ENCODE measurements at places on chromosomes 6 and 20.

DNA sequence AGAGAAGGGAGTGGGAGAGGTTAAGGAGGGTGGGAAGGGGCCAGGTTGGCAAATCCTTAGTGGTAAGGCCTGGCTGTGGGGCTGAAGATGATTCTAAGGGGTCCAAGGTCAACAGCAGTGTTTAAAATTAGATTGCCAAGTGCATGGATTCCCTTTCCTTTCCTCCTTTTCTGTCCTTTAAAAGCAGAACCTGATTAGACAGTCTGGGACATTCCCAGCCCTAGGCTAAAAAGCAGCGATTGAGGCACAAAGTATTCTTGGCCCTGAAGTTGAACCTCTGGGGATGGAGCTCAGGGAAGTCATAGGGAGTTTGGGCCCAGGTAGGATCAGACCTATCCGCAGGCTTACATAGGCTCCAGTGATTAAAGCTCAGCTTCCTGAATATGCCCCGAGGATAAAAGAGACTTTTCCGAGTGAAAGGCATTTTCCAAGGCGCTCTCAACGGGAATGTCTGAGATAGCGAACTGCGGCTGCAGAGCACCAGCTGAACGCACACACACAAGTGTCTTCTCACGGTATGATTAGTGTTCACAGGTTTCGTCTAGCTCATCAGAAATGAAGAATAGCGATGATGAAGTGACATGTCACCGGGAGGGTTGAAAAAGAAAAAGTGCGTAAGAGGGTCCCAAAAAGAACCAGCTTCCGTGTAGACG, 787 bp upstream of the CARMIL1 start:
- DNase-seq = no peak

DNA sequence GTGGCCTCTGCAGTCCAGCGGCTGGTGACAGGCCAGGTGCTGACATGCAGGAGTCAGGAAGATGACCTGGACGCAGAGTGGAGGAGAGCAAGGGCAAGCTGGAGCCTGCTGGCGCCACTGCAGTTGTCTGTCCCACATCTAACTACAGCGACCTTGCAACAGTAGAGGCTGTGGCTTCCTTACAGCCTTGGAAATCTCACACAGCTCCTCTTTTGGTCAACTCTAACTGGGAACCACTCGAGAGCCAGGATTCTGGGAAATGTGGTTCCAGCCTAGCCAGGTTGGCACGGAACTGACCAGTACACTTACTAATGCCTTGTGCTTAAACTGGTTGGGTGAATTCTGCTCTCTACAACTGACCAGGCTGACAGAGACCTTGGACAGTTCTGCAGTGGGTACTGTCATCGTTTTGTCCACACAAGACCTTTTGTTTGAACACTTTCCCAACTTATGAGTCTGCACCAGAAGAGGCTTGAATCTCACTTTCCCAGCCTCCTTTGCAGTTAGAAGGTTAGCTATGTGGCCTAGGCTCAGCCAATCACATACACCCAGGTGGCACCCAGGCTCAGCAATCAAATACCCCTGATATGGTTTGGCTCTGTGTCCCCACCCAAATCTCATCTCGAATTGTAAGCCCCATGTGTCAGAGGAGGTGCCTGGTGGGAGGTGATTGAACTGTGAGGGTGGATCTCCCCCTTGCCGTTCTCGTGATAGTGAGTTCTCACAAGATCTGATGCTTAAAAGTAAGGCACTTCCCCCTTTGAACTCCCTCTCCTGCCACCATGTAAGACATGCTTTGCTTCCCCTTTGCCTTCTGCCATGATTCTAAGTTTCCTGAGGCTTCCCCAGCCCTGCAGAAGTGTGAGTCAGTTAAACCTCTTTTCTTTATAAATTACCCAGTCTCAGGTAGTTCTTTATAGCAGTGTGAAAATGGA, 153.5 kb downstream of the ZMYND8 start:
- no peak for DNase-seq

- DNase-seq = no peak
Observed at GRCh38 chr6:41040101-41040939, 1.3 kb upstream of the UNC5CL start.

- no peak for DNase-seq
Observed at GRCh38 chr6:139422105-139423036, 47.9 kb upstream of the CITED2 start.

DNA sequence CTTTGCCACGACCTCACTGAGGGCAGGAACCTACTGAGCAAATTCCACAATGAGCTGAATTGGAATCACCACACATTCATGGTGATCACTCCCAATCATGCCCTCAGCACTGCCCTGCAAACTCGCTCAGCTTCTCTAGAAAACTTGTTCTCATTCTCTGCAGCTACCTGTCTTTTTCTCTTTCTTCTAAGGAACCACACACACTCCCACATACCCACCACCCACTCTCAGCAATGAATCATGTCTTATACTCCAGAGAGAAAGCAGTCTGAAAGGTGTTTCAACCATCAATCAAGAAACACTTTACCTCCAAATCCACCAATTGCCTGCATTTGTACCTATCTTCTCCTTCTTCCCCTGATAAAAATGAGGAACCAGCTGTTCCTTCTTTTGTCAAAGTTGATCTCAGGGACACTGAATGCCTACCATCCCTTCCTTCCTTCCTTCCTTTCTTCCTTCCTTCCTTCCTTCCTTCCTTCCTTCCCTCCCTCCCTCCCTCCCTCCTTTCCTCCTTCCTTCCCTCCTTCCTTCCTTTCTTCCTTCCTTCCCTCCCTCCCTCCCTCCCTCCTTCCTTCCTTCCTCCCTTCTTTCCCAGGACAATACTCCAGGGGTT, 84.6 kb upstream of the SGK1 start:
- no peak for DNase-seq
